ENCODE measurements at places on chromosomes 16 and 17.

- no peak for DNase-seq
Measured at GRCh38 chr17:61018938-61019337, 341.3 kb downstream of the BCAS3 start.

- DNase-seq, result no peak
Measured at GRCh38 chr16:22152316-22152715, 10.0 kb upstream of the SDR42E2 start.

- no peak for DNase-seq
Measured at GRCh38 chr17:69539781-69540319, 125.4 kb downstream of the MAP2K6 start.

DNA sequence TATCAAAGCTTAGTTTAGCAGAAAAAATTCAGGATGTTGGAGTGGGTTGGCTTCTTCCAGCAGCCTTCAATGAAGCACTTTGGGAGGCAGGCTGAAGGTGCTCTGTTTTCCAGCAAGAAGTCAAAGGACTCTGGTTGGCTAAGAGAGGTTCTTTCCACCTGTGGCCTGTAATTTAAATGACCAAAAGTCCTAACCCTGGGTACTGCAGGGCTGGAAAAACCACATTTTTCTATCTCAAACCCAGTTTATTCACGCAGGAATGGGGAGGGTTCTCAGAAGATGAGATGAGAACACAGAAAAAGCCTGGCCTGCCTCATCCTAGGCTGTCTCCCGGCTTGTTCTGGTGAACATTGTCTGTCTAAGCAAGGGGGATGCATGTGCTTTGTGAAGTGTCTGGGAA lies 68.6 kb upstream of the ZFHX3 start:
- no peak for DNase-seq

DNA sequence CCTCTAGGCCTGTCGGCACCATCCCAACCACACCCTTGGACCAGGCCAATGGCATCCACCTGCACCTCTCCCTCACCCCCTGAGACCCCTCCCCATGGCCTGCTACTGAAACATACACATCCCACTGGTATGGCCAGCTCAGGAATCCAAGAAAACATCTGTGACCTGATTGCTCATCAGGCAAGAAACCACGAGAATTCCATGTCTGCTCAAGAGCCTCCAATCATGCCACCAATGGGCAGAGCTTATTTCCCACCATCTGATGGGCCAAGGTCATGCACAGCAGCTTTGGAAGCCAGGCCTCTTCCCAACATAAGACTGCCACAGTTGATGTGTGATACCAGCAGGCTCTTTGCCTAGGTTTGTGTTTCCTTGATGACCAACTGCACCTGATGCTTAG lies 190.1 kb downstream of the C16orf78 start:
- no peak for DNase-seq
